HCT116 (cell line): ENCODE measurements at places on chromosomes 3 and 15.

DNA sequence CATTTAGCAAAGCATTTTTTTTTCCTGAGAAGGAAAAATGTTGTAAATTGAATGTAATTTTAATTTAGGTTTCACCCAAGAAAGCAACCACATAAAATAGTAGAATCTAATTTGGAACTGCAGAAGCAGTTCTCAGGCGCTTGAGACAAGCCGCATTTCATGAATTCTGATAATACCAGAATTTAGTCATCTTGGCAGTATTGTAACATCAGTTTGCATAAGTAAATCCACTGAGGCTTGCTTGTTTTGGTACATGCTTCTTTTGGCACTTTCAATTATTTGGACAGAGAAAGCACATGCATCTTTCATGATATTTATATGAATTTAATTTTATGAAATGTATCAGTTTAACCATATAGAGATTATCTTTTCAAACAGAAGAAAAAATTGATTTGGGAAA, 389.7 kb upstream of the ROBO1 start:
- no peak for DNase-seq

DNA sequence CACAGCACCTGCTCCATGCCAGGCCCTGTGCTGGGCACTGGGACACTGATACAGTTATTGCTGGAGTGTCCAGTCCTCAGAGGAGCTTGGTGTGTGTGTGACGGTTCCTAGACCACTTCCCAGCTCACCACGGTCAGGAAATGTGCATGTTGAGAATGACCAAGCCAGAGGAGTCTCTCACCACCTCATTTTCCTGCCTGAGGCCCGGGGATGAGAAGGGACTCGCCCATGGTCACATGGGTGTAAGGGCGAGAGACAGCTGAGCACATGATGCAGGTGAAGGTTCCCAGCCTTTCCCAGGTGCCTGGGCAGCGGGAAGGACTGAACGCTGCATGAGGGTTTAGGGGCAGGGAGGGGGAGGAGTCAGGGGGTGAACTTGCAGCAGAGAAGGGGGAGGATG, 180.9 kb upstream of the TLE3 start:
- DNase-seq = no peak

- no peak for DNase-seq
Observed at GRCh38 chr3:39779511-39780230, 29.7 kb upstream of the MYRIP start.

DNA sequence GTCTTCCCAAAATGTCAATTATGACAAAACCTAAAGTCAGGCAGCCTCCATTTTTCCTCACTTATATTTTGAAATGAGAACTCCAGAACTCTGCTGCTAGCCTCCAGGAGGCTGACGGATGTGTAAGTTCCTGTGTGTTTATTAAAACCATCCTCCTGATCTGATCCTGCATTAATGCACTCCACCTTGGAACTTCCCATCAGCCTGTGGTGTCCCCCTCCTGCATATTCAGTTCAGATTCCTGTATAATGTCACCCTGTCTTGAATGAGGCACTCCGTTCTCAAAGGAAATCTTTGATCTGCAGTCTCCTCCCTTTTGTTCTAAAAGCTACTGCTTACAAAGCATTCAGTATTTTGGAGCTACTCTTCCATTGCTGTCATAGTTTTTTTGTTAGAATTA, 318.2 kb upstream of the ONECUT1 start:
- DNase-seq = no peak

- DNase-seq = no peak
Observed at GRCh38 chr3:41330465-41330864, 131.2 kb downstream of the CTNNB1 start.

DNA sequence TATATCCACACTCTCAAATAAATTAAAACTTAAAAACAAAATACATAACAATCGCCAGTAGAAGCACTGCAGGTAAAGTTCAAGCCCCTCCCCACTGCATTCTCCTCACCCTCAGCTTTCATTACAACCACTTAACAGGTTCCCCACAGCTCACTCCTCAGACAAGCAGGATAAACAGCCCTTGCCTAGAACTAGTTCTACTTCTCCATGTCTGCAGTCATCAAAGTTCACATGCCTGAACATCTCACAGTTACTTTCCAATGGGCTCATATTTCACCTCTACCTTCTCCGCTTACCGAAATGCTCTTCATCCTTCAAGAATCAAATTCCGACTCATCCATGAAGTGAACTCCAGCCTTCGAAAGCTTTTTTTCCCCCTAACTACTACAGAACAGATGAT, 4.1 kb downstream of the YEATS2 start:
- DNase-seq = no peak

GRCh38 chr15:31080591-31081014, 20.9 kb downstream of the TRPM1 start:
- DNase-seq = peak; percentile 15

GRCh38 chr15:91887921-91888373, 34.4 kb downstream of the SLCO3A1 start:
- DNase-seq = no peak

GRCh38 chr3:24722087-24722486, 227.4 kb upstream of the THRB start:
- DNase-seq = no peak

DNA sequence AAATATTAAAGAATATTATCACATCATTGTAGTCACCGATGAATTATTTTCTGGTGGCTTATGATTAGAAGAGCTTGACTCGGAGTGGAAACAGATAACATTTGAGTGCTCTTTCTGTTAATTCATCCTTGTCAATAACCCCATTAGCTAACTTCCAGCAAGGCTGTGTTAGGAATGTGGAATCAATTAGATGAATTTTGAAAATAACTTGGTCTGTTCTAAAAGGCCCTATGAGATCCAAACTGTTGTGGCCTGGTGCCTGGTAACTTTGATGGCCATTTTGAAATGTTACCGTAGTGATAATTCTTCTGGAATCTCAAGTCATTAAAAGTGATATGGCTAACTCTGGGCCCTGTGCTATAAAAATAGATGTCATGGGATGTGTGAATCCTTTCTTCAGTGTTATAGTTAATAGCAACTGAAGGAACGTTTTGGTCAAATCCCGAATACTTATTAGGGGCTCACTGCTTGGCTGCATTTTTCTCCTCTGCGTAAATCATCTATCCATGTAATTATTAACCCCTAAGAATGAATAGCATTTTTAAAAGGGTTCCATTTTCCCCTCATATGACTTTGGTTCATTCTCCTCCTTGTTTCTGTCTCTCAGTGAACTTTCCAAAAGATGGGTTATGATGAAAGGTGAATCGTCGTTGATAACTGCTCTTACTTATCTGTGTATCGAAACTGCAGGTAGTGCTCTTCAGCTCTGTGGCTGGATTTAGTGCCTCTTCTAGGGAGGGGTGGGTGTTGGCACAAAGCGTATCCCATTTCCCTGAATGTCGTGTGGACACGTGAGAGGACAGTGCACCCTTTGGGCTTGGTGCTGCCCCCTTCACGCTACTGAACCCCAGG, 82.7 kb downstream of the IGF1R start:
- no peak for DNase-seq

DNA sequence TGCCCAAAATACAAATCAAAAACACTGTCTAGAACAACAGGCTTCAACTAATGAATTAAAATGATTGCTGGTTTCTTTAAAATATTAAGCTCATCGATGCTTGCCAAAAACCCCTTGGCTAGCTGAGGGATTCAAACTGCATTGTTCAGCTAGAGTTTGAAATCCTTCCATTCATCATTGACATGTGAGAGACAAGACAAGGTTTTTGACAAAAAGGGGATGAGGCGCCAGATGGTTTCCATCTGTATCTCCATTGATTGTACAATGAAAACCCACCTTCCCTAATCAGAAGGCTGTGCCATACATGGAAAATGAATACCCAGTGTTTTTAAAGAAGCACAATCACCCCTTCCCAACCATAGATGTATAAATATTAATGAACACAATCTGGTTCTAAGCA, 67.8 kb downstream of the THRB start:
- DNase-seq = no peak

DNA sequence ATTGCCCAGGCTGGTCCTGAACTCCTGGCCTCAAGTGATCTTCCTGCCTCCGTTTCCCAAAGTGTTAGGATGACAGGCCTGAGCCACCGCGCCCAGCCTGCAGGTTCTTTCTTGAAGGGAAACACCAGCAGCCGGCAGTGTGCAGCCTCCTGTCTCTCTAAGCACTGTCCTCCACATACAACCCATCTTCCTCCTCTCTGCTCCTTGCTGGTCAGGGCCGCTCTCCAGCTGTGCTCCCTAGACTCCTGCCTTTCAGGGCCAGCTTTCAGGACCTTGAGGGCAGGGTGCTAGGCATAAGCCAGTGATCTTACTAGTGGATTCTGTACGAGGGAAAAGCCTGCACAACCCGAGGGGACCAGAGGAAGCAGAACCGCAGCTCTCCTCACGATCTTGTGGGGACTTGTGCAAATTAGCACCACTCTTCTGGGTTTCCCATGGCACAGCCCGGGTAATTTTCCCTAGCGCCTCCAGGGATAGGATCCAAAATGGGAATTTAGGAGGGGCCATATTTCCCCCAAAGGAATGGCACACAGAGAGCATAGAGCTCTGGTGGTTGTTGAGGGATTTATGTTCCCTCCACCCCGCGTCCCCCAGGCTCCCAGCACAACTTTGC, 18.2 kb upstream of the CORO2B start:
- no peak for DNase-seq

- no peak for DNase-seq
Observed at GRCh38 chr15:75325922-75326321, 9.9 kb upstream of the COMMD4 start.

- no peak for DNase-seq
Observed at GRCh38 chr3:39724233-39724846, 85.1 kb upstream of the MYRIP start.

- DNase-seq = peak; percentile 66
Observed at GRCh38 chr15:90211440-90212143, 10.5 kb downstream of the SEMA4B start.

DNA sequence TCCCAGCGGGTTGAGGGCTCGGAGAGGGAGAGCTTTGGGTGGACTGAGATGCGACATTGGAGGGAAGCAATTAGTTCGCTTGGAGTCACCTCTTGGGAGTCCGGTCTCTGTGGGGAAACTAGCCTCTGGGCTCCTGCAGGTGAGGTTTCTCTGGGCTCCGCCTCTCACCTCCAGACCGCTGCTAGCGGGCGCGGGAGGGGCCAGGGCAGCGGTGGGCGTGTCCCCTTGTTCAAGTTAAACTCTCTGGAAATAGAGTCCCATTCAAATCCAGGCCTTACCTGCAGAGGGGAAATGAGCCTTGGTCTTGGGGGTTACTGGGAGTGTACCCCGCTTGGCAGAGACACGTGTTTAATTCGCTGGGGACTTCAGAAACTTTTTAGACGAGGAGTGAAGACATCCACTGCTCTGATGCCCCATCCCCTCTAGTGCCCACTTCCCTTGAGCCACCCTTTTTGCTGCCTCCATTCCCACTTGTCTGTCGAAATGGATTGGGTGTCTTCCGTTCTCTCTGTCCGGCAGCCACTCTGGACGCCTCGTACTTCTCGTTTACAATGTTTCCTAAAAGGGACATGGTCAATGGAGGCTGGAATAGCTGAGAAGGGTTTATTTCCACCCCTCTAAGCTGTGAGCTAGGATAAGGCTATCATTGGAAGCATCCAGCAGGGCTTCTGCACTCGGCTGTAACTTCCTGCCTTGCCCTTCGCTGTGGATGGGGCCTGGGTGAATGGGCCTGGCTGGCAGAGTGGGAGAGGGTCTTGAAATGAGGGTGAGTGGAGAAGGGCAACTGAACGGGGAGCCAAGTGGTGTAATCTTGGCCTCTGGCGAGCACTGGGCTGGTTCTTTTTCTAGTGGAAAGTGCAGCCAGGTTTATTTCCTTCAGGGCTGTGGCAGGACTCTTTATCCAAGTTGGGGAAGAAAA, 1.1 kb downstream of the MITF start:
- no peak for DNase-seq
